ENCODE measurements at places on chromosomes 5 and 9.

- no peak for DNase-seq
Measured at GRCh38 chr9:12816656-12817101, 41.9 kb downstream of the LURAP1L start.

DNA sequence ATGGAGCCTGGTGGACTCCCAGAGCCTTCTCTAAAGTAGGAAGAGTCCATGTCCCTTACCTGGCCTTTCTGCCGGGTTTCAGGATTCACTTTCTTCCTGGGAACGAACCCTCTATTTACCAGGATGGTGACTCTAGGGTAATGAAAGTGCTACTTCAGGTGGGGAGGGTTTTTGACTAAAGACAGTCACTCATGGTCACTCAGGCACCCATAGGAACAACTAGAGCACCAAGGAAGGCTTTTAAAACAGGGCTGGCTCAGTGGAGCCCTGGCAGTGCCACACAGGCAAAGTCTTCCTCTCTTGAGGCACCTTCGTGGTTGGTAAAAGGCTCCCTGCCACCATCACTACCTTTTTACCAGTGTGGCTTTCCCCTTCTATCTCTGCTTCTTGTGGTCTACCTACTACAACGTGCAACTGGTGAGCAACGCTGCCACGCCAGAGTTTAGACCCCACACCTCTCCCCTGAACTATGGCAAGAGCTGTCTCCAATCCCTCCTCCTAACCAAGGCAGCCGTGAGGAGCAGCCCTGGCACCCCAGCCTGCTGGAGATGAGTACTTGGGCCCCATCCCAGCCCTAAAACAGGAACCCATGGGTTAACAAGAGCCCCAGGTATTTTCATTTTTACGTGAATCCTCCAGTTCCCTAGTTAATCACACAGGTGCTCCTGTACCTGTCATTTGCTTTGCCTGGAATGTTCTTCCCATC, 3.5 kb downstream of the SURF1 start:
- no peak for DNase-seq

DNA sequence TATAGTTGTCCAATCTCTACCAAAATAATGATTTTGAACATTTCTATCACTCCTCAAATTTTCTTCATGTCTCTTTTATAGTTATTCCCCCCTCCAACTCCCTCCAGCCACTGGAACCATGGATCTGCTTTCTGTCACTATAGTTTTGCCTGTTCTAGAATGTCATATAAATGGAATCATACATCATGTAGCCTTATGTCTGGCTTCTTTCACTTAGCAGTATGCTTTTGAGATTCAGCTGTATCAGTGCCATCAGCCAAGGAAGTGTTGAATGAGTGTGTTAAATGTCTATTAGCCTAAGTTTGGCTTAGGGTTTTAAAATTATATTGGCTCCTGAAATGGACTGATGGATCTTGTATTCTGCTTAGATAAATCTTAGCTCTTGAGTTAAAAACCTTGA, 36.0 kb downstream of the UBE2D2 start:
- DNase-seq = no peak

DNA sequence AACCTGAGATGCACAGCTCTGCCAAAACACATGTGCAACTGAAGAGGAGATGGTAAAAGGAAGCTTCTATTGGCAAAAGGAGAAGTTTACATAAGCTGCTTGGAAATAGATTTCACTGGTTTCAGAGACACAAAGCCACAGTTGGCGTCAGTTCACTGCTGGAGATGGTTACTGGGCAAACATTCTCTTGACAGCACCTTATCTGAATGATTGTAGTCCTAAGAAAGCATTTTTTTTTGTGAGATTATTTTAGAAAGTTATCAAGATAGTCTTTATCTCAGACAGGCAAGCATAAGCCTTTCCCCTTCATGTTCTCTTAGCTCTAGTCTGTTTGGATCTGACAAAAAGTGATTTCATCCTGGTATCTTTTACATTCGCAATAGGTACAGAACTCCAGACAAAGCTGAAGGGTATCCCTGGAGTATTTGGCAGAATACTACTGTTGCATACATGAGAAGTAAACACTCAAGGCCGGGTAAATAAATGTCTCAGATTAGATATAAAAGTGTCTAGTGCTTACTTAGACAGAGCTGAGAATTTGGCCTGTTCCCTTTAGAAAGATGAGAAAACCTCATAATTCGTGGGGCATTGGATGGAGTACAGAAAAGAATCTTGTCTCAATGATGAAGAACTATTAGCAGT, 1668.0 kb upstream of the NUDT12 start:
- no peak for DNase-seq

- DNase-seq = no peak
Measured at GRCh38 chr5:96809921-96810320, 2.2 kb upstream of the ERAP1 start.

DNA sequence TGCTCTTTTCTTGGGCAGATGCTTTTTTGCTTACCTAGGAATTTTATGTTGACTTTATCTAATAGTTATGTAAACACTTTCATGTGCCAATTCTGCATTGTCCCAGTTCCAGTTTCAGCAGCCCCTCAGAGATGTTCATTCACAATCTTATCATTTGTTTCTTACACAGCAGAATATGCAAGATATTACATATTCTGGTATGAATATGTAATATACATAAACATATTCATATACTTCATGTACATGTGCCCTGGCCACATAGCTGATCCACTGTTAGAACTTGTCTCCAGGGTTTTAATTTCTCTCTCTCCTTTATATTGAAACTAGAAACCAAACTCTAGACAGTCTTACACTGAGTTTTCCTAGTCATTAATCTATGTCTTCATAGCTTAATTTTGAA, 90.2 kb upstream of the PARP8 start:
- no peak for DNase-seq

DNA sequence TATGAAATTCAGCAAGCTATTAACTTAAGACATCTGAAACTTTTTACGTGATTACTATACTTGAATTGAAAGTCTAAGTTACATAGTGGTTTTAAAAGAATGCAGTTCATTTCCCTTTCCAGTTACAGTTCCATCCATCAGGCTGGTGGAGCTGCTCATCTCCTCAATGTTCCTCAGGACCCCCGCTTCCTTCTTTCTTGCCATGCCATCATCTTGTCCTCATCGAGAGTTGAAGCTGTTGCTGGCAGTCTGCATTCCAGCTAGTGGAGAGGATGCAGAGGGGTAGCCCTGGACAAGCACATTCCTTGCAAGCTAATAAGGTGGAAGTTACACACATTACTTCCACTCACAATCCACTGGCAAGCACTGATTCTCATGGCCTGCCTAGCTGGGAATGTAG, 8.8 kb upstream of the RNF183 start:
- DNase-seq = no peak

DNA sequence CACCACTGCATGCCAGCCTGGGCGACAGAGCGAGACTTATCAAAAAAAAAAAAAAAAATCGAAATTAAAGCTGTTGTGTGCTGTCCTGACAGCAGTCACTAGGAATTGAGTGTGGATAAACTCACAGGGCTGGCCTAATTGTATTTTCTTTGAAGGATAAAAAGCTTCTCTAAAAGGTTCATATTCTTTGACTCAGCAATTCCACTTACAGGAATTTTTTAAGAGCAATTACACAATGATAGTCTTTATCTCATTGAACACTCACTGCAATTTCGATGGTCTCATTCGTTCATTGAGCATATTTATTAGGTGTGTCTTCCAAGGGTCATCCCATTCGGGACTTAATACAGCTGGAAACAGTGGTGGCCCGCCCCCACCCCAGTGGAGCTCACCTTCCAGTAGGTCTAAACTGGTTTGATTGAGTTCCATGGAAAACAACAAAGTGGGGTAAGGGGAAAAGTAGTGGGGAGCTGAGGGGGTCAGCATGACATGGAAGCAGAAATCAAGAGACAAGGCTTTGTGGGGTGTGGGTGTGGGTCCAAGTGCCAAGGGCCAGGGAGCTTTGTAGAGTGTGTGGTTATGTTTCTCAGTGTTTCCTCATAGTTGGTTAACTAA, 6.7 kb downstream of the CDK9 start:
- no peak for DNase-seq

DNA sequence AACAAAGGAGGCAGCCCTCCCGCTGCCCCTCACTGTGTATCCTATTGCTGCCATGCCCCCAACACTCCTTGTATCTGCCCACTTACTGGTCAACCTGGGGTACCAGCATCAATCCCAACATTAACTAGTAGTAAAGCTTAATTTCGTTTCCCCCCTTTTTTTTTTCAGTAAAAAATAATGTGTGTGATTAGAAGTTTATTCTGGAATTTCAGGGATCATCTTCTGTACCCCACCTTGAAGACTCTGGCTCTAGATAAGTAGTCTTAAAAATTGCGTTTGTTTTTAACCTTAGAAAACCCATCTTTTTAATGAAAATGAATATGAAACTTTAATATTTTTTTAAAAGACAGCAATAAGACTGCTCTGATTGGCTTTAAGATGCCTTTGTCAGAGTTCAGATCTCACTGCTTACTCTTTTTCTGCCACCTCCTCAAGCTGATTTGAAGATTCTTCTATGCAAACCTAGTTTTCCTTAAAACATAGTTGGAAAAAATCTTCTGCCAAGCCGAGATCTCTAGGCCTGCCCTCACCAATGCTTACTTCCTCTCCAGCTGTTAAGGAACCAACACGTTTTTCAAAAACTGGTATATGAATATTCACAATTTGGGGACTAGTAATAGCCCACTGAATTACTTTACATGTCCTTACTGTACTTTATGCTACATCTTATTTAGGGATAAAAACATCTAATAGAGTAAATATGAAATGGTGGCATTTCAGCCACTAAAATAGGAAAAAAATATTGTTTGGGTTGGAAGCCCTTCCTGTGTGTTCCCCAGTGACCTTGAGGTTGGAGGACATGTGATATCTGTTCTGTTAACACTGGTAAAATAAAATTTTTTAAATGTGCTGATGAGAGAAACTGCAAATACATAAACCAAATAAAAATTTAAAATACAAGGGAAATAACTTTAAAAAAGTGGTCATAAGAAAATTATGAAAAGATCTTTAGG, 4.0 kb upstream of the RHOBTB3 start:
- DNase-seq = no peak

- no peak for DNase-seq
Measured at GRCh38 chr9:70830618-70831017, 290.8 kb downstream of the TRPM3 start.

DNA sequence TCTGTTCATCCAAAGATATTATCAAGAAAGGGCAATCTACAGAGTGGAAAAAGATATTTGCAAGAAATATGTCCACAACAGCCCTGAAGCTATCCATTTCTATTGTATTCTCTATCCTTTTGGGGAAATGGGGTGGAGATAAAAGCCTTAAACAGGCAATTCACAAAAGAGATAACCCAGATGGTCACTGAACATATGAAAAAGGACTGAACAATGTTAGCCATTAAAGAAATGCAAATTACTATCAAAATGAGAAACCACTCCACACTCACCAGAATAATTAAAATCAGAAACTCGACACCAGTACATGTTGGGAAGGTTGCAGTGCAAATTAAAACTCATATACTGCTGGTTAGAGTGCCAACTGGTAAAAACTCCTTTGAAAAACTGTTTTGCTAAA, 955.2 kb upstream of the DMAC1 start:
- no peak for DNase-seq

DNA sequence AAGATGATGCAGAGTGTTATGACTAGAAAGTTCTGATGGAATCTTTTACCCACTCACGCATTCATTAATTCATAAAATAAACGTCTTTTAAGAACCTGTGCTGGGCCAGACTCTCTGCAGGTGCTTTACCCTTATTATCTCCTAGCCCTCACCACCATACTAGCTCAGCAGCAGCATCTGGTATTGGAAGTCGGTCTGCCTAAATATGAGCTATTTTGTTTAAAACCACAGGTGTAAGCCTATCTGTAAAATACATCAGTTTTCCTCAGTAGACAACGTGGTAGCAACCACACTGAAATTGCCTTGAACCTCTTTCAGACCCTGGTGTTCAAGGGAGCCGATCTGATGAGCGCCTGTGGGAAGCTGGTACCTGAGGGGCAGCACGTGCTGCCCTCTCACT, 69.4 kb downstream of the PPIC start:
- DNase-seq = no peak

DNA sequence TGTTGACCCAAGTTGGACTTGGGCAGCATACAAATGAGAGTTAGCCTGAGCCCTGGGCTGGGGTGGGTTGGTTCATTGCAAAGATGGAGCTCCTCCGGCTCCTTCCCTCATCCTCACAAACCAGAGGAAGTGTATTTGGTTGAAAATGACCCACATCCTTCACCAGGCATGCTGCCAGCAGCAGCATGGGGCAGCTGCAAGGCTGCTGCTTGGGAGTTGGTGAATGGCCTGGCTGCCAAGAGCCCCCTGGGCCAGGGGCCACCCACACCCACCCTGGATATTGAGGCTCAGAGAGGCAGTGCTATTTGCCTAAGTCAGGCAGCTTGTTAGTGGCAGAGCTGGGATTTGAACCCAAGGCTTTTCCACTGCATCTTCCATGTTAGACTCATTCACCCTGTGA, 29.5 kb downstream of the PPARGC1B start:
- no peak for DNase-seq

DNA sequence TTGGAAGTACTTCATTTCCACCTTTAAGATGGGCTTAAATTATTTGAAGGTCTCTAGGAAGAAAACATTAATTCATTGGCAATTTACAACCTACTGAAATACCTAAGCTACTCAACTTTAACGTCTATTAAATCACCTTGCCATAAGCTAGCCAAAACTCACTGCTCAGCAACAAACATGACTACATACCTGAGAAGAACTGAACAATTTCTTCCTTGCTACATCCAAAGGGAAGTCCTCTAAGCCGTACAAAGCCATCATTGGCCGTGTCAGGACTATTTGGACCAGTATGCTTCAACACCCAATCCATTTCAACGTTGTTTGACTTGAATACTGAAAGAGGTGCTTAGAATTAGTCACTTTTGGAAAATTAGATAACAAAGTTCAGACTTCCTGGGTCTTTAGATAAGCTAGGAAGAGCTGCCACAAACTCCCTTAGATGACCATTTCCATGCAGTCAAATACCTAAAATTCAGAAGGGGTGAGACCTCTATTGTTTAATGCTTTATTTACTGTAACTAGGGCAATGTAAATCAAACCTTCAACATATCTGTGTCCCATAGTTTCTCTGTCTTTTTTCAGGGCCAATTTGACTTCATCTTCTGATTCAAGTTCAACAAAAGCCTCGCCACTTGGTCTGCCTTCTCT, 2.6 kb downstream of the HNRNPH1 start:
- DNase-seq = no peak

- no peak for DNase-seq
Measured at GRCh38 chr9:9892217-9892616, 720.6 kb downstream of the PTPRD start.

GRCh38 chr5:54537725-54538124, 20.2 kb downstream of the SNX18 start:
- no peak for DNase-seq

DNA sequence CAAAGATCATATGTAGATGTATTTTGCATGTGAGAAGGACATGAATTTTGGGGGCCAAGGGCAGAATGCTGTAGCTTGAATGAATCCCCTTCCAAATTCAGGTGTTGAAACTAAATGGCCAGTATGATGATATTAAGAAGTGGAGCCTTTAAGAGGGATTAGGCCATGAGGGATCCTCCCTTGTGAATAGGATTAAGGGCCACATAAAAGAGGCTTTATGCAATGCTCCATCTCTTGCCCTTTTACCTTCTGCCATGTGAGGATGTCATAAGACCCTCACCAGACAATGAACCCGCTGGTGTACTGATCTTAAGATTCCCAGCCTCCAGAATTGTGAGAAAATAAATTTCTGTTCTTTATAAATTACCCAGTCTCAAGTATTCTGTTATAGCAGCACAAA, 206.1 kb downstream of the YTHDC2 start:
- DNase-seq = no peak
